ENCODE measurements at places on chromosomes 1 and 21. TPM values are rescaled to one million over a fixed set of nuclear protein-coding genes. Genes with fewer than 3 reads are reported as not detected.

The FCRL5 gene
- 0.30 TPM for total RNA-seq

DNA sequence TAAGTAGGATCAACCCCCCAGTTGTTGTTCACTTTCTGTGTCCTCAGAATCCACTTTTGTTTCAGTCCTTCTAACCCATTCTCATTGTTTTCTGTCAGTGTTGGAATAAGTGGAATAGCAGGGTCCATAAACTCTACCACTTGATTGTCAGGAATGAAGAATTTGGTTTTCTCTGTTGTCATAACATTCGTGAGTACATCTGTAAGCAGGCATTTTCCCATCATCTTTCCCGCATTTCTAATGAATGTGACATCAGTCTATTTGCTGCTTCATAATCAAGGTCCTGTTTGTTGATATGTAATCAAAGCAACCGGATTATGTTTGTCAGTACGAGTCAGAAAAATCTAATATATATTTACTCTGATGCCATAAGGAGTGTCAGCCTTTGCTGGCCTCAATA lies 147.1 kb downstream of the KIF26B start:
- DNase-seq, result no peak

The KRTAP19-3 gene
- total RNA-seq, result not detected

GRCh38 chr21:27034796-27035195 lies 67.9 kb upstream of the ADAMTS5 start:
- no peak for DNase-seq

DNA sequence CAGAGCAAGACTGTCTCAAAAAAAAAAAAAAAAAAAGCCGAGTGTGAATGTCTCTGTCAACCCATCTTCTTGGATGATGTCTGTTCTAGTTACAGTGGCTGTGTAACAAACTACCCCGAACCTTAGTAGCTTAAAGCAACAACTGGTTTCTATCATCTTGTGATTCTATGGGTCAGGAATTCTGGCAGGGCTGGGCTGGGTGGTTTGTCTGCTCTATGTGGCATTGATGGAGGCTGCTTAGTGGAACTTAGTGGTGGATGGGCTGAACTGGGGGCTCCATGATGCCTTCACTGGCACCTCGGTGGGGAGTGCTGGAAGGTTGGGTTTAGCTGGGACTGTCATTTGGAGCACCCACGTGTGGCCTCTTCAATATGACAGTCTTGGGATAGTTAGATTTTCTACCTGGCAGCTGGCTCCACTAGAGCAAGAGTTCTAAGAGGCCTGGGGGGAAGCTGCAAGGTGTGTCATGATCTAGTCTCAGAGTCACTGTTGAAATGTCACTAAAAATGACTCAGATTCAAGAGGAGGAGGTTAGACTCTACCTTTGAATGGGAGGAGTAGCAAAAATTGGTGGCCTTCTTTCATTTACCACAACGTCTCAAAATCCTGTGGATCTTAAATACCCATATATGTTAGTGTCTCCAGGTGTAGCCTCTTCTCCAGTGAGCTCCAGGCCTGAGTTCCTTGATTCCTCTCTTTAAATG lies 18.6 kb downstream of the ACOT11 start:
- DNase-seq, result no peak

DNA sequence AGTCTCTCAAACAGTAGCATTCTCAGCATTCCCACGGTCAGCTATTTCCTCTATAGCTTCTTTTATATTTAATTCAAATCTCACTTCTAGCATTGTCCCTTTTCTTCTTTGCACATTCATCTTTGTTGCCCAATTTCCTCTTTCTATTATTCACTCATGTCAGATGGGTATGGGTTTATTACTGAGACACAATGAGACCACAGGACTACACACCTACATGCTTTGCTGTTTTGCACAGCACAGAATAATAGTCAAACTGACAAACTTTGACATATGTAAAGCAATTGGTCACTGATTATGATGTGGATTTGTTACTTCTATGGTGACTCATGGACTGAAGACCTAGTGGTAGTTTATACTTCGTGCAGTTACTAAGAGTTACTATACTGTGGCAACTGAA lies 5.8 kb upstream of the CD1C start:
- DNase-seq, result no peak

The RRP15 gene
- 7.9 TPM for total RNA-seq

DNA sequence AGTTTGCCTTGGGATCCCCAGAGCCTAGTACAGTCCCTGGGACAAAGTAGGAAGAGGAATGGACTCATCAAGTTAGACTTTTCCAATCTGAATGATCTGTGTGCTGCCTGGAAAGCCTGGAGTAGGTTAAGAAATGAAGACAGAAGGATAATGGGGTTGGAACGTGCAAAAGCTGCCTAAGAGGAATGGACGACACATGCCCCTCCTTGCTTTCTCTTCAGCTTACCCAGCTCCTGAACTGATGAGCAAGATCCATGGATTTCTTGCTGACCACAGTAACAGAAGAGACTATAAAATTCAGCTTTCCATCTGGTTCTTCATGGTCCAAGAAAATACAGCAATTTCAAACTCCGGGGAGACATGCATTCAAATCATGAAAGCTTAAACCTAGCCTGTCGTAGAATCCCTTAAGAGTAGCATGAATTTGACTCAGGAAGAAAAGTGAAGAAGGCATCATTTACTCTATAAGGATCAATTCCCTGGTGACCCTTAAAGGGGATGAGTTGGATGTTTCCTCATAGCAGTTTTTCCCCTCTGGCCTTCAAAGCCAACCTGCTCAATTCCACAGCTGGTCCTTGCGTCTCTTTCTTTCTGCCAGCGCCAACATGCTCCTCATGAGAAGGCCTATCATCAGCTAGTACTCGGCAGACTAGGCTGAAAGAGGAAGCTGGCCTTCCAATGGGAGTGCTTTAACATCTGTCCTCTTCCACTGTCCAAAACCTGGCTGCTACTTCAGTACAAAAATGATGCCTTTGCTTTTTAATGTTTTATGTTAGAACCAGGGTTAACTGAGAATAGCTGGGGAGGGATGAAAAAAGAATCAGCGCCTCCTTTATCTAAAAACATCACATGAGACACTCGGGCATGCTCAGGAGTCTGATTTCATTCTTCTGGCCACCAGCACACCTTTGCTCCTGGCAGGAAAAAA lies 5.7 kb upstream of the PEF1 start:
- DNase-seq, result no peak

The NAV1 gene
- 22.9 TPM for total RNA-seq

DNA sequence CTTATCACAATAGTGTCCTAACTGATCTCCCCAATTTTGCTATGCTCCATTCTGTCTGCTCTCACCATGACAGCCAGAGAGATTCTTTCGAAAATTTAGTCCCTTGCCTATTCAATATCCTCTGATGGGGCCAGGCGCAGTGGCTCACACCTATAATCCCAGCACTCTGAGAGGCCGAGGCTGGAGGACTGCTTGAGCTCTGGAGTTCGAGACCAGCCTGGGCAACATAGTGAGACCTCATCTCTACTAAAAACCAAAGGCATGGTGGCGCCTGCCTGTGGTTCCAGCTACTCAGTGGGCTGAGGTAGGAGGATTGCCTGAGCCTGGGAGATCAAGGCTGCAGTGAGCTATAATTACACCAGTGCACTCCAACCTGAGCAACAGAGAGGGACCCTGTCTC lies 16.1 kb upstream of the PDZK1IP1 start:
- no peak for DNase-seq

DNA sequence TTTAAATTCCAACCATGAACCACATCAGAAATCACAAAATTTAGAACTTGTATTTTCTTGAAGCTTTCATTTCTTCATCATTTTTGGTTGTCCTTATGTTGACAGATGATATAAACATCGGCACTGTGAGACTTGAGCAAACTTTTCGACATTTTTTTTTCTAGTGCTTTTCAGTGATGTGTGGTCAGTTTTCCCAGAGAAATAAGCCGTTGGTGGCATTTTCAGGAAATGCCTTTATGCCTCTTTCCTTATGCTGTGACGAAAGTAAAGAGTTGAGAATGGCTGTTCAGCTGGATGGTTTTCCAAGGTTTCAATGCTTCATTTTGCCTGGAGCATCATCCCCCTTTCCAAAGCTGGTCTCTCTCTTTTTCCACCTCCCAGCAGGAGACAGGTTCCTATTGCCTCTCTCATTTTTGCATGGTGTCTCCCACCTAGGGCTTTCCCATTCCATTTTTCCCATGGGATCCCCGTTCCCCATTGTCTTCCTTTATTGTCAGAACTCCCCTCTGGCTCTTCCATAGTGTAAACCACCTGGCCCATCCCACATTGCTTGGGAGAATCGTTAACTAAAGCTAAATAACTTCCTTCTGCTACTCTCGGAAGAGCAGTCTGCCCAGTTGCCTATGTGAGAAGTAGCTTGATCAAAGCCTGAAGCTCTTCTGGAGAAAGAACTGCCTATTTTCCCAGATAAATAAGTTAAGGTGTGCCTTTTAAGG lies 61.4 kb upstream of the DYNLT5 start:
- no peak for DNase-seq

DNA sequence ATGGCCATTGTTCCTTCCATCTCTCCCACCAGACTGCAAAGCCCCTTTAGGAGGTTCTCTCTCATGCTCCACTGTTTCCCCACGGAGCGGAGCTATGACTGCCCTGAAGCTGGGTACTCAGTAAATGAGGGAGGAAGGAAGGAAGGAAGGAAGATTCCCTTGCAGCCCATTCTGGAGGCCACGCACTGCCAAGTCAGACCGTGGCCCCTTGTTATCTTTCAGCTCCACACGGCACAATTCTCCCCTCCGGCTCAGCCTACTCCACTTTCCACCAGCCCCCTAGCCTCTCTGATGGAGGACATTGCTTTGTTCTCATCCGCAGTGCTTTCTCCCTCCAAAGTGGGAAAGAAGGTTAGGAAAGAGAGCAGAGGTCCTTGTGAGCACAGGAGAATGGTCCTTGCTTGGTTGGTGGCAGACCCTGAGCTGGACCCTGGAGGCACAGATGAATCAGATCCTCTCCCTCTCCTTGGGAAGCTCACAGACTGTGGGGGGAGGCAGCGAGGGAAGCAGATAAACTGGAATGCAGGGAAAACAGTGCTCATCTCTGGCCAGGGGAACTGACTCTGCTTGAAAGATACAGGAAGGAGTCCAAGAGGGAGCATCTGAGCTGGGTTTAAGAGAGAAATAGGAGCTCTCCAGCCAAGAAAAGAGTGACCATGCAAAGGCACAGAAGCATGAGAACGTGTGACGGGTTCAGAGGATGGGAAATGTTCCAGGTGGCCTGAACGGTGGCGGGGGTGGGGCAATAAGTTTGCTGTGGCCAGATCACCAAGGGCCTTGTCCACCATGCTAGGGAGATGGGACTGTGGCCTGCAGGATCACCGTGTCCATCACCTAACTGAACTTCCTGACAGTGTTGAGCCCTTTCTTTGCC lies 52.6 kb downstream of the GLIS1 start:
- no peak for DNase-seq

GRCh38 chr1:30966690-30967369 lies 58.3 kb upstream of the SDC3 start:
- DNase-seq, result no peak

- DNase-seq, result no peak
These were observed 1.1 kb upstream of the LCK start for GRCh38 chr1:32249831-32250525.

GRCh38 chr1:44263568-44264450 lies 50.5 kb downstream of the DMAP1 start:
- no peak for DNase-seq

The OR2T29 gene
- not detected for total RNA-seq

The KRTAP11-1 gene
- total RNA-seq, result not detected

The FCRLA gene
- 1.1 TPM for total RNA-seq

The SYCP1 gene
- not detected for total RNA-seq

The PPFIA4 gene
- 24.6 TPM for total RNA-seq

- DNase-seq, result no peak
These were observed 7.0 kb upstream of the P3R3URF start for GRCh38 chr1:46183079-46183847.
